ENCODE measurements at places on chromosomes 7 and 10.

DNA sequence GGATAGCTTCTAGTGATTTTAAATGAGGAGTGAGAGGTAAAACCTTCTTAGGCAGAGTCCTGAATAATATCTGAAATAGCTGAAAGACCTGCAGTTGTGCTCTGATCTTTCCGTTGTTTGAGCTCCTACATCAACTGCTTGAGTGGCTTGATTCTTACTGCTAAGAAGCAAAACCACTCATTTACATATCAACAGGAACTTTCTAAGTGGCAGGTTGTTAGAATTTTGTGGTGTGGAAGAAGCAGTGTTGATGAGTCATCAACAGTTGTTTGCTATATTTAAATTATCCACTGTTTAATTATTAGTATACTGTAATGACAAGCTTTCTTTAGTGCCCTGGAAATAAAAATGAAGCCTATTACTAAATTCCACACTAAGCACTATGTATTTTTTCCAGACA, 689.5 kb downstream of the DNAJB9 start:
- DNase-seq: no peak

GRCh38 chr7:138949421-138950088, 31.6 kb downstream of the KIAA1549 start:
- no peak for DNase-seq

GRCh38 chr7:26307226-26307625, 15.6 kb downstream of the SNX10 start:
- no peak for DNase-seq

DNA sequence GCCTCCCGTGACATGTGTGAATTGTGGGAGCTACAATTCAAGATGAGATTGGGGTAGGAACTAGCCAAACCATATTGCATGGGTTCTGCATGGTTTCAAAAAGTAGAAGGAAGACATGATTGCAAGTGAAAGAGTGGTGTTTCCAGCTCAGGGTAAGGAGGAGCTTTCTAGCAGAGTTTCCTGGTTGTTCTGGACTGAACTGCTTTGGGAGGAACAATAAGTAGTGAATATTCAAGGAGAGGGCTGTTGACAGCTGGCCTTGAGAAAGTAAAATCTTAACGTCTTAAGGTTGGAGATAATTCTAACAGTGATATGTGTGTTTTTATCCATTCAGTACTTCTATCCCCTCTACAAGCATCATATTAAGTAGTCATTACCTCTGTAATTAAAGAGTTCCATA, 62.2 kb upstream of the PRKG1 start:
- DNase-seq: no peak

- peak; percentile 91 for DNase-seq
Observed at GRCh38 chr7:127392566-127393367, at the start of gene ZNF800. Gene ZNF800 (minus strand): TSS chr7:127392708. CDS start chr7:127391557, 1,151 bp downstream.

GRCh38 chr7:129047761-129048160, 7.2 kb downstream of the TNPO3 start:
- no peak for DNase-seq

DNA sequence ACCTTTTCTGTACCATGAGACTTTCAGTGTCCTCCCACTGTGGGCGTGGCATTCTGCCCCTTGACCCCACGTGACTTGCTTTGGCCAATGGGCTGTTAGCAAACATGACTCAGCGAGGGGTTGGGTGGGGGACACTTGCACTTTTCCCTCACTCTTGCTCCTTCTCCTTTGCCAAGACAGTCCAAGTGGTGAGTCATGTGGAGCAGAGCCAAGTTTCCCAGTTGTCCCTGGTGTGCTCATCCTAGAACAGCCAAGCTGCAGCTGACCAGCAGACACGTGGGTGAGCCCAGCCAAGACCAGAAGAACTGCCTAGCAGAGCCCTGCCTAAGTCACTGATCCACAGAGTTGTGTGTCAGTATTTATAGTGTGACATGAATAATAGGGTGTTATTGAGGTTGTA, 82.8 kb upstream of the CPXM2 start:
- DNase-seq: no peak

GRCh38 chr7:158419238-158419785, 168.3 kb downstream of the PTPRN2 start:
- DNase-seq: no peak

- no peak for DNase-seq
Observed at GRCh38 chr7:135808206-135808605, 59.6 kb upstream of the FAM180A start.

DNA sequence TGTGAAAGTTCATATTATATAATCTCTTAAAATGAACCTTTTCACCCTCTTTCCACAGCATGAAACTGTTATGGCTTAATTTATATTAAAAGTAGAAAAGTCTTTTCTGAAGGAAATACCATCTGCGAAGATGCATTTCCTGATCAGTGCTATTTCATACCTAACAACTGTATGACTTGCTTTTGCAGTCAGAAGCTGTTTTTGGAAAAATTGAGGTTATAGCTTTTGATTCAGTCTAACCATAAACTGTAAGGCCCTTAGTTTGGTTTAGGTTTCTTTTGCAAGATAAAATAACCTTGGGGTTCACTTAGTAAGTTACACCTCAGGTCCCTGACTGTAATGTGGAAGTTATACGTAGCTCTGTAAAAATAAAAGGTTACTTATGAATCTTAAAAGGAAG, 22.7 kb upstream of the PARP12 start:
- no peak for DNase-seq

GRCh38 chr10:6089334-6090219, 743 bp downstream of the RBM17 start:
- peak; percentile 54 for DNase-seq

DNA sequence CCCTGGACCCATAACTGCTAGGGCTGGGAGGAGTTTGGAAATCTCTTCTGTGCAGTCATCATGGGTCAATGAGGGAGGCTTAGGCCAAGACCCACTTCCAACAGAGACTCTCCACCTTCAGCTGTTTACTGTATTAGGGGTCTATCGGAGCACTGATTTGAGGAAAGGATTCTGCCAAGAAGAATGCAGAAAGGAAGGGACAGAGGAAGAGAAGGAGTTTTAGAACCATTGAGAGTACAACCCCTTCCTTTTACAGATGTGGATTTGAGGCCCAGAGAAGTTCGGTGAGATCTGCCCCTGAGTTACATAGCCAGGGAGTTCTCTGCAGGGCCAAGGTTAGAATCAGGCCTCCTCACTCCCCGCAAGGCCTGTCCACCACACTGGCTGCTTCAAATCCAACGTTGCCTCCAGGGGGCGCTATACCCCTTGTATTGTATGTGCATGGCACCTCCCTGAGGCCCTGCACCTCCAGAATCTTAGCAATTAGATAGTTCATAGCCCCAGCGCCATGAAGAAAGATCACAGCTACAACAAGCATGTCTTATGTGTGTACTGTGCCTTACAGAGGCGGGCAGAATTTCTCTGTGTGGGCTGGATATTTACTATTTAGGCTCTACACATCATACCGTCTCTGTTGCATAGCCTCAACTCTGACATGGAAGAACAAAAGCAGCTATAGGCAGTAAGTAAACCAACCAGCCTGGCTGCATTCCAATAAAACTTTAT, 246.8 kb downstream of the SKIDA1 start:
- DNase-seq: peak; percentile 83

- no peak for DNase-seq
Observed at GRCh38 chr7:121473645-121474300, 77.7 kb upstream of the FAM3C start.

Measured in activated naive CD4-positive, alpha-beta T cell treated with anti-CD3 and anti-CD28 coated beads, Interleukin-2, amount 10 ng/mL, durations not matched to agents 7 days and 5 days (primary cell).